Endothelial cell (in vitro differentiated cells): ENCODE measurements at places on chromosomes 5 and 9. TPM values are rescaled to one million over a fixed set of nuclear protein-coding genes. Genes with fewer than 3 reads are reported as not detected.

- DNase-seq: no peak
Observed at GRCh38 chr5:146440870-146441495, 6.2 kb upstream of the TCERG1 start.

DNA sequence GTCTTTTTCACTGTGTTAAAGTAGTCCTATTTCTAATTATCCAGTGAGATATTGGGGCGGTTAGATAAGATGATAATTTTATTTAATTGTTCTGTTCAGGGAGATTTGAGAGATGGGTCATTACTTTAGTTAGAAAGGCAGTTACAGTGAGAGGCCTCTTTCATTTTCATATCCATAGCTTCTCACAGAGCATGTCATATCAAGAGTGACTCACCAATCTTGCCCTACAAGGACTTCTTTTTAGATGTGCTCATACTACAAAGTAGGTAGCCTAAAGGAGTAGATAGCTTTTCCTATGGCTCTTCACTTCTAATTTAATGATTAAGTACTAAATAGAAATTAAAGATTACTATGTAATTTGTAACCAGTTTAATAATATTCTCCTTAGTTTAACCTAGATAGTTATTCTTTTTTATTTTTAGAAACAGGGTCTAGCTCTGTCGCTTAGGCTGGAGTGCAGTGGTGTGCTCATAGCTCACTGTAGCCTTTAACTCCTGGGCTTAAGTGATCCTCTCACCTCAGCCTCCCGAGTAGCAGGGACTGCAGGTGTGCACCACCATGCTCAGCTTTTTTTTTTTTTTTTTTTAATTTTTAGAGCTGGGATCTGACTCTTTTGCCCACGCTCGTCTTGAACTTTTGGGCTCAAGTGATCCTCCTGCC is 71.0 kb downstream of the FER start:
- DNase-seq: no peak

DNA sequence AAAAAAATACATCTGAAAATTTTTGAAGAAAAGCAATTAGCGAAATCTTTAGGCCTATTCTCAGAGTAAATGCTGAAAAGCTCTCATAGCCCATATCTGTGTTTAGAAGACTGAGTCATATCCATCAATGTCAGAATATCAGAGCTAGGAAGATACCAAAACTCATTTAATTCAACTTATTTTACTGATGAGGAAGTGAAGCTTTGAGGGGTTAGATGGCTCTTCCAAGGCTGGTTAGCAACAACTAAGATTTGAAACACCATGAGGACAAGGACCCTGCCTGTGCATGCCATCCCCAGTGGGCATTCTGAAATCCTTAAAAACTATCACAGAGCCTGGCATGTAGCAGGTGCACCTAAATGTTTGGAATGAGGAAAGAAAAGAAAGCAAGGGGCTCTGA is 2.5 kb downstream of the FREM1 start:
- no peak for DNase-seq

GRCh38 chr9:132505991-132506655 is 76.3 kb upstream of the BARHL1 start:
- DNase-seq: no peak

- no peak for DNase-seq
Observed at GRCh38 chr5:77963795-77964194, 187.7 kb upstream of the TBCA start.

DNA sequence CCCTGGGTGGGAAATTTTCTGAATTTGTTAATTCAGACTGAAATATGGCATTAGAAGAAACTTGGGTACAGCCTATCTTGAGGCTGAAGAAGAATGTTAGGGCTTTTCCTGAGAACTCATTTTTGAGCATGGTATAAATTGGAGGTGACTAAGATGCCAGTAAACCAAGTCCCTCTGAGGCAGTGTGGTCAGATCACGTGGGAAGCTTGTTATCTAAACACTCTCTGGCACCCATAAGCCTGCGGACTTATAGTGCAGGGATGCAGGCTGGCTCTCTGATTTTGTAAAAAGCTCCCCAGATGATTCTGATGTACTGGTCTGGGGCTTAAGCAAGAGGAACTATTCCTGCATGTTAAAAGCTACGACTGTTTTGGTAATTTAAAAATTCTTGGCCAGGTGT is 34.3 kb downstream of the MTMR12 start:
- DNase-seq: no peak

DNA sequence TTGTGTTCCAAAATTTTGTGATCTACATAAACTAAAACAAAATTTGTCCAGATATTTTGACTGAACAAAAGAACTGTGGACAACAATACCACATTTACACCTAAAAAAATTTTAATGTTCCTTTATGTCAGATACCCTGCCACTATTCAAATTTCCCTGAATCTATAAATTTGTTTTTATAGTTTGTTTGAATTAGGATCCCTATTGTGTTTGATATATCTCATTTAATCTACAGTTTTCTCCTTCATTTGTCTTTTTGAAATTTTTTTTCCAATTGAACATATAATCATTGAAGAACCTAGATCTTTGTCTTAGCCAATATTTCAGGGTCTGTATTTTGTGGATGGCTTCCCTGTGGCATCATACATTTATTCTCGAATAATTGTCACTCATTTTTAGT is 5.7 kb downstream of the AGGF1 start:
- no peak for DNase-seq

GRCh38 chr5:91281401-91281800 is 101.7 kb downstream of the ARRDC3 start:
- no peak for DNase-seq

GRCh38 chr9:111068383-111068730 is 30.1 kb upstream of the LPAR1 start:
- DNase-seq: no peak

GRCh38 chr5:123705741-123706140 is 193.8 kb downstream of the CSNK1G3 start:
- DNase-seq: no peak

DNA sequence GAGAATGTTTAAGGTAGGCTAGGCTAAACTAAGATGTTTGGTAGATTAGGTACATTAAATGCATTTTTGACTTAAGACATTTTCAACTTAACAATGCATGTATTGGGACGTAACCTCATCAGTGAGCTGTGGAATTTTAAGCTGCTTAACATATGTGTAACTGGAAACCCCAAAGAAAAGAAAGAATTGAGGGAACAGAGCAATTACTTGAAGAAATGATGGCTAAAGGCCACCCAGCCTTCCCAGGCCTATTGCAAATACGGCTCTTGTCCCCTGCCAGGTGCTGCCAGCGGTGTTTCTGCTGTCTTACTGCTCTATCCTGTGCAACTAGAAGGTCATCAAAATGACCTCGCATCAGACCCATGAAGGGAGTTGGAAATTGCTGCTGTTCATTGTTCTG is 52.0 kb downstream of the RICTOR start:
- no peak for DNase-seq

DNA sequence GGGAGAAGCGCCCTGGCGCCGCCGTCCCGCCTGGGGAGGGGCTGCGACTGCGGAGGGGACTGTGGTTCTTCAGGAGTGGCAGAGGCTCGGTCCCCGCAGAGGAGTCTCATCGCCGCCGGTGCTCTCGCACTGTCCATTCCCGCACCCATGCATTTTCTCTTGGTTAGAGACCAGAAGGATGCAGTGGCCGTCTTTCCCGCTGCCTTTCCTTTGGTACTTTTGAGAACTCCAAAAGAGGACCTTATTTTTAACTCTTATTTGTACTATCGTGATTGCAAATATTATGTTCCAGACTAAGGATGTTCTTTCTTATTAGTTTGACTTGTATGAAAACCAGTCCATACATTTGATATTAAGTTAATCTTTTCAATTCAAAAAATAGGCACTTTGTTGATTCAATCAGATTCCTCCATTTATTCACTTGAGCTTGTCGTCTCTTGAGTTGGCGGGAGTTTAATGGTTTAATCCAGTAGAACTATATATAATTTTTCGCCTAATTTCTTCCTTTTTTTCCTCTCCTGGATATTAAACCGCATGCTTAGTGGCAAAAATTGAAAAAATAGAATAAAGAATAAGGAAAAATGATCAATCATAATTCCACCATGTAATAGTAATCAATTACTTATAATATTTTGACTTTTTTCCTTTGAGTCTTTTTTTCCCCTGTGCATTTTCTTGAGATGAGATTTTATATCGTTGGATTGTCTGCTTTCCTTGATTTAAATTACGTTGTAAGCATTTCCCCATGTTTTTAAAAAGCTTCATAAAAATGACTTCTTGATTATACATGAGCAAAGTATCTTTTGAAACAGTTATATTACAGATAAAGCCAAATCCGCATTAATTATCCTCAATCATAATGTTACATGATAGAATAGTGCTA is 861 bp downstream of the ZFYVE16 start:
- peak; percentile 67 for DNase-seq

DNA sequence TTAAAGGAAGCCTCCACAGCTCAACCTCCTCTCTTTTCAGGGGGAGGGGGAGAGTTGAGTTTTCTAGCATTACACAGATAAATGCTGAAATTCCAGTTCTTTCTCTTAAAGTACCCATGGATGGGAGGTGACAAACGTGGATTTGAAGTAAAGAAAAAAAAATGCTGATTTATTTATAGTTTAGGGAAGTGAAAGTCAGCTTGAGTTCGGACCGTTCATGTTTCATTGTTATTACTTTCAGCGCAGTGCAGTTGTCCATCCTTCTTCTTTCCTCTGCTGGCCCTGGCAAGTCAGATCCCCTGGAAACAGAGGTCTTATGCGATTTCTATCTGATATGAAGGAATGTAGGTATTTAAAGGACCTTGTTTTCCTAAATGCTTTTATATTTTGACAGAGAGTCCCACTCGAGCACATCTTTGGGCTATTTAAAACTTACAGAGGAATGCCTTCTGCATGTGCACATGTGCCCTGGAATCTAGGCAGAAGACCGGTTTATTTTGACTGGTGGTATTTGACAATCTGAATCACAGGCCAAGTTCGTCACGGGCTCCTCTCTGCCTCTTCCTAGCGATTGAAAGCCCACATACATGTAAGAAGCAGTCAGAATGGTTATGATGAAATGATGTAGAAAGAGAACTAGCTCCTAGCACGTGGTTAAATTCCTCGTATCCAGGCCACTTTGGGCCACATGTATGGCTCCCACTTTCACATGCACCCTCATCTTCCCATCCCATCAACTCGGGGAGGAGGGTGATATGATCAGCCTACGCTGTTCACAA is 385.2 kb upstream of the KLF4 start:
- DNase-seq: no peak

GRCh38 chr5:45060724-45061123 is 252.0 kb downstream of the MRPS30 start:
- DNase-seq: no peak

GRCh38 chr5:25516141-25516540 is 871.4 kb upstream of the CDH10 start:
- DNase-seq: no peak

- no peak for DNase-seq
Observed at GRCh38 chr9:102185371-102185770, 446.9 kb upstream of the GRIN3A start.

DNA sequence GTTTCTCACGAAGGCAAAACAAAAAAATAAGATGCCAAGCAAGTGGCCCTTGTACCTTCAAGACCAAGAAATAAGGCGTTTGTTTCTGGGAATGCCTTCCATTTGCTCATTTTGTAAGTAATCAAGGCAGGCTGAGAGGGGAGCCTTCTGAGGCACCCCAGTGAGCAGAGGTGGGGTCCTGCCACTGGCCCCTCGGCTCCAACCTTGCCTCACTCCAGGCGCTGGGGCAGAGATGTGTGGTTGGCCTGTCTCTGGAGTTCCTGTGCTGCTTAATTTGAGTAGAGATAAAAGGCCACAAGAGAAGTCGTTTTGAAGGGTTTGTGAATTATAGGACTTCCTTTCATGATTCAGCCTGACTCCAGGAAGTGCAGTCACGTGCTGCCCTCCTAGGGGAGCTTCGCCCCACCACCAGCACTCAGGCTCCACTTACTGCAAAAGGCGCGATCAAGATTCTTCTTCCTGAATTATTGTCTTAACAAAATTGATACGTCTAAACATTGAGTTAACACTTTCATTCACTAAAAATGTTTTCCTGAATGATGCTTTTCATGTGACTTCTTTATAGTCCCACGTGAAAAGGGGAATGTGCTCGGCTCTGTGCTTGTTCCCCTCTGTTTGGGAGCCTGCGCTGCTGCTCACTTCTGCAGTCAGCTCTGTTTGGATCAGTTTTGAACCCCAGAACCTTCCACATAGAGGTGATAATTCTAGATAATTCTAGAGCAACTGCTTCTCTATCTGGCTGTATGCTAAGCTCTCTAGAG is 13.7 kb downstream of the SYK start:
- DNase-seq: no peak

DNA sequence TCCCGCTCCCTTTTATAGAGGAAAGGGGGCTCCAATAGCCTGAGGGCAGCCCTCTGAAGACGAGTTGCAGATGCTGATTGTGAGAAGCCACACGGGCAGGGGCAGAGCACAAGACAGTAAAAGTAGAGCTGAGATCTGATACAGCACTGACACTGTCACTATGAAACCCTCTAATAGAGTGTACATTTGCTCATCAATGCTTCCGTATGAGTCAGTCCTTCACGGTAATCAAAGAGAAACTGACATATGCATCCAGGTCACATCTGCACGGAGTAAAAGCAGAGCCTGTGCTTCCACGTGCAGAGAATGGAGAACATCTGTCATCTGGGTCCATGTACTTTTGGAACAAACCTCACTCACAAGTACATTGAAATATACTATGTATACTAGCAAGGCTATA is 60.6 kb upstream of the TMEM215 start:
- DNase-seq: no peak

DNA sequence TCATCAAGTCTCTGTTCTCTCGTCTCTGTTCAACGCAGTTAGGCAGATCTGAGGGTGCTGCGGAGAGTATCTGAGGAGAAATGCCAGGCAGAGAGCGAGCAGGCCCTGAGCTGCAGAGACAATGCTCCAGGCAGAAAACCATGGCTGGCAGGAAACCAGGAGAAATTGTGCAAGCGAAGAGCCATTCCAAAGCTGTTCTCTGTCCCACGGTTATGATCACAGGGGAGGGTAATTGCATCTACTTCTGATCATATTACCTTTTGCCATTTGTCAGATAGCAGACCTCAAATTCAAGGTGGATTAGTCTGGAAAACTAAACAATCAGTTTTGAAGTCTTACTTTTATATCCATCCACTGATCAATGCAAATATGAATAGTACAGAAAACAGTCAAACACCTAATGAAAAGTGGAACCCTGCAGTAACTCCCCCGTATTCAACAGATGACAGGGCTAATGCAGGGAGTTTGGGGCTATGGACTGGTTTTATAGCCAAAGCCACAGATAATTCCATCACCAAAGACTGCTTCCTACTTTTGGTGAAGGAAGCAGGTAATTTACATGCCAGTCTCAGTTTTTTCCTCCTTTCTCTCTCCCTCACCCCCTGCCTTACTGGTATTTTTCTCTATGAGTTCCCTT is 228.0 kb downstream of the DCP2 start:
- no peak for DNase-seq

DNA sequence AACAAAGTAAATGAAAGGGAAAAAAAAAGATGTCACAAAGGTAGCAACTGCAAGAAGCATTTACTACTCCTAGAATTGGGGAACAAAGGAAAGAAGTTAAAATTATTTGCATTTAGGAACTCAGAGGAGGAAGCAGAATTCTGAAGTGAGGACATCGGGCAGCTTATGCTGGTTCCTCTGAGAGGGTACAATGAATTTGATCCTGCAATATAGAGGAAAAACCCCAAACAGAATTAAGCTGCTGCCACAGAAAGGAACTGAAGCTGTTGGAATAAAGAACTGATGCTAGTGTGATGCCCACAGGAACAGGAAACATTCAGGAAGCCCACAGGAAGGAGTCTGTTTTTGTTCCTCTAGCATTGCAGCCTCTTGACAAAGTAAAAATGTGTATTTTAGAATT is 22.3 kb upstream of the TBCA start:
- DNase-seq: no peak

TMEM174 gene
- total RNA-seq: not detected

CNTNAP3B gene
- total RNA-seq: 4.1 TPM

DRD1 gene
- total RNA-seq: 0.18 TPM

MLANA gene
- not detected for total RNA-seq

ZCCHC9 gene
- 21.7 TPM for total RNA-seq

DMRT3 gene
- not detected for total RNA-seq
